Stimulated activated CD8-positive, alpha-beta memory T cell treated with anti-CD3 and anti-CD28 coated beads, Interleukin-7, amount 100 ng/mL, for 24 hours (primary cell): ENCODE measurements at places on chromosomes 13 and 19.

DNA sequence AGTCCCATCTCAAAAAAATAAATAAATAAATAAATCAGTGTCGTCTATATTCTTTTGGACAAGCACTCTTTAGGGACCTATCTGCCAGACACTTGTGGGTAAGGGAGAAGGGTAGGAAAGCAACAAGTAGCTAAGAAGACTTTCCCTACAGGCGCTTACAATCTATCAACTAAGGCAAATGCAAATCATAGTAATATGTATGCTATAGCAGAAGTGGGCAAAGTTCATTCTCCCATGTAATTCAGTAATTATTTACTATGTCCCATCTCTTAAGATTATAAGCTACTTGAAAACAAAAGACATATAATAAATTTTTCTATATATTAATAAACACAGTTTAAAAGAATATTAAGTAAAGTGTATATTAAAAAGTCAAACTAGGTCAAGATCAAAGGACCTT lies 16.5 kb downstream of the ELF1 start:
- no peak for DNase-seq

GRCh38 chr13:80481588-80481987 lies 140.7 kb upstream of the SPRY2 start:
- DNase-seq = no peak

GRCh38 chr19:11674067-11674492 lies 64.7 kb downstream of the ZNF823 start:
- DNase-seq = no peak

DNA sequence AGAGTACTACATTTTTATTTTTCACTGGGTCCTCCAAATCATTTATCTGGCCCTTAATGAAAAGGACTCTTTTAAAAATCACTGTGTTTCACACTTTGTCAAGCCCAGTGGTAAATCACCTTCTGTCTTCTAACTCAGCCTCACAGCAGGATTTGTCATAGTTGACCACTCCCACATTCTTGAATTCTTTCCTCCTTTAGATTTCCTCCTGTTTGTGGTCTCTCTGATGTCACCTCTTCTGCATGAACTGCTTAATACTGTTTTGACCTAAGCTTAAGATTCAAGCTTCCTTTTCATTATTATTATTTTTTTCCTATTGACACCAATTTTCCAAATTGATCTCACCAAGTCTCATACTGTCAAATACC lies 899.8 kb upstream of the MIR17HG start:
- DNase-seq = no peak

DNA sequence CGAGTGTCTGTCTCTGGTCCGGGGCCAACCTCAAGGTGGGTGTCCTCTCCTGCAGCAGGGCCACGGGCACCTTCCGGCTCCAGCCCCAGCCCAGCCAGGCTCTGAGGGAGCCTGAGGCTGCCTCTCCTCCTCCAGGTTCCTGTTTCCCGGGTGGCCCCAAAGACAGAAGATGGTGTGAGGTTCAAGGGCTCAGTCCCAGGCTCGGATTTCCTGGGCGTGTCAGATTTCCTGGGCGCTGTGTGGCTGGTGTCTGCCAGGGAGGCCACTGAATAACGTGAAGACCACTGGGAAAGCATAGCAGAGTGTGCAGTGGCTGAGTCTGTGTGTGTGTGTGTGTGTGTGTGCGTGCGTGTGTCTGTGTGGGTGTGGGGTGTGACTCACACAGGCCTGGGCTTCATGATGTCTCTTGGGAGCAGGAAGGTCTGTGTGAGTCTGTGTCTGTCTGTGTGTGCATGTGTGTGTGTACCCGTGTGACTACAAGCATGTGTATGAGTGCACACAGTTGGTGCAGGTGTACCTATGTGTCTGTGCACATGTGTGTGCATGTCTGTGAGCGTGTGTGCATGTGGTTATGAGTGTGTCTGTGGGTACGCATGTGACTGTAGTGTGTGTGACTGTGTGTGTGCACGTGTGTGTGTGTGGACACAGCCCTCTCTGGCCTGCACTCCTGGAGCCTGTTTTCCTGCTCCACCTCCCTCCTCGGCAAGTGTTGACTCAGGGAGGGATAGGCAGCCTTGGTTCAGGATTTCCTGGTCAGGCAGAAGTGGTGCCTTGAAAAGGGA lies 28.3 kb downstream of the CEBPA start:
- no peak for DNase-seq

DNA sequence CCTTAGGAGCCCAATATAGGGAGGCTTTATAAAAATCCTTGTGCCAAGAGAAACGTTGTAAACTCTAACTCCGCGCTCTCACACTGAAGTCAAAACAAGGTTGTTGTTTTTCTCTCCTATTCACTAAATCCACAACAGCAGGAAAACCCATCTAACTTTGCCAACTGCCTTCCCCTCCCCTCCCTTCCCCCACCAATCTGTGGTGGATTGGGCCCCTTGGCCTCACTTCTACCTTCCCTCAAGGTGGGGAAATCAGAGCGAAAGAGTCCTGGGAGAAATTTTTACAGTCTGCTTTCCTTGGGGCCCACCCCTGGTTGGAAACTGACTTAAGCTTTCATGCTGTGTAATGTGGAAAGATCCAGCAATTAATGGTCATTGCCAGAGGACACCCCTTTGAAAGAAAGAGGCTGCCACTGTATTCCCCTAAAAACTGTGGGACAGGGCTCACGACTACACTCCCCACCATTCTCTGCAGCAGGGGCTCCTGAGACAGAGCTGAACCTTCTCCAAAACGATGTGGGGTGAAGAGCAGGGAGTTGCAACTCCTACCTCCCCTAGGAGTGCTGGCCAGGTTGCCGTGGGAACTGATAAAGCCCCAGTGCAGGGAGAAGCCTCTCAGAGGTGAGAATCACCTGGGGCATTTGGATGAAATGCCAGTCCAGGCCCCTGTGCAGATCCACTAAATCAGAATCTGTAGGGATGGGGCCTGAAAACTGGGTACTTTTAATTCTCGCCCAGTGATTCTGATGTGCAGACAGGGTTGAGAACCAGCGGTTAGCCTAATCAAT lies 1.1 kb downstream of the DHRS12 start:
- no peak for DNase-seq

DNA sequence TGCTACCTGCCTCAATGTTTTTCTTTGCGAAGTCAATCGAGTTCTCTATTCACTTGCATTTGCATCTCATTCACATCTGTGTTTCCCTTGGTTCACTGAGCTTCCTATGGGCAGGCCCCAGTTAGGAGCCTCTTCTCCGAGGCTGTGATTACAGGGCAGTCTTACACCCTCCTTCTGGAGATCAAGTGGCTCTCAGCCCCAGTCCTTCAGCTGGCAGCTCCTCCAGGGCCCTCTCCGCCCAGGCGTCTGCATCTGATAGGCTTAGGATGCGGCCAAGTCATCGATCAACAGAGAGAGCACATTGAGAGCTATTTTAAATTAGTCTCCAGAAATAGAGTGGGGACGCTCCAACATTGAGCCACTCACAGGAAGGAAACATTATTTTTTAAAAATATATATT lies 44.2 kb downstream of the MBNL2 start:
- DNase-seq = no peak

- DNase-seq = no peak
These were observed 1.6 kb upstream of the ZNF567 start for GRCh38 chr19:36685835-36686234.

DNA sequence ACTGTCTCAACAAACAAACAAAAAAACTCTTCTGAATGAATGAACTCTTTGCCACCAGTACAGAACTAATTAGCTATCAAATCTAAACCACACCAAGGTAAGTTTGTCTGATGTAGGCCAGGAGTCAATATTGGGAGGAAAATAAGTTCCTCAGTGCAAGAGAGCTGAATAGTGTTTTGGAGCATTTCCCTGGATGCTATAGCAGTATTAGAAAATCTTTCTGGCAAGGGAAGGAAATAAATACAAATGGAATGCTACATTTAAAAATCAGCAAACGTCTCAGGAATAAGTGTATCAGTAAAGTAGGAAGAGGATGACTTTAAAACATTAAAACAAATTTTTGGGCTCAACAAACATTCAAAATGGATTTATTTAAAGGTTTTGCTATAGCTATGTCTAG lies 81.3 kb upstream of the TMTC4 start:
- DNase-seq = no peak

- DNase-seq = no peak
These were observed 69.9 kb downstream of the ABCC4 start for GRCh38 chr13:95231393-95231792.

GRCh38 chr19:53808710-53809125 lies 15.4 kb downstream of the NLRP12 start:
- DNase-seq = no peak

DNA sequence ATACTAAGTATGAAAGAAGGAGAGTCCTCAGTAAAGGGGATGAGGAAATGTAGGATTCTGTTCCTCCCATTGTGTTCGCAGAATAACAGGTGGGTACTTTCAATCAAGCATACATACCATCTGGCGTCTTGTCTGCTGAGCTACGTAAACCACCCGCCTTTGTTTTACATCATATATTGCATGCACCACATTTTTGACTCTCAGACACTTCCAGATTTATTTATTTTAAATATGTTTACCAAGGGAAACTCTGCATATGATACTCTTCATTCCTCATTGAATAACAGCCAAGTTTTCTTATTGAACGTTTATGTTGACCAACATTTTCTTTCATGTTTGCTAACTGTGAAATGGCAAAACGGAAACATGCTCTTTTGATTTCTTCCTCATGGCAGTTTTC lies 174.1 kb downstream of the FGF14 start:
- DNase-seq = no peak
